ENCODE measurements at places on chromosomes 1 and 21.
A peak's percentile ranks its signal among the peaks of the same experiment; 100 is the strongest.

- no peak for DNase-seq
Observed at GRCh38 chr21:44459712-44460440, 4.6 kb downstream of the LRRC3 start.

DNA sequence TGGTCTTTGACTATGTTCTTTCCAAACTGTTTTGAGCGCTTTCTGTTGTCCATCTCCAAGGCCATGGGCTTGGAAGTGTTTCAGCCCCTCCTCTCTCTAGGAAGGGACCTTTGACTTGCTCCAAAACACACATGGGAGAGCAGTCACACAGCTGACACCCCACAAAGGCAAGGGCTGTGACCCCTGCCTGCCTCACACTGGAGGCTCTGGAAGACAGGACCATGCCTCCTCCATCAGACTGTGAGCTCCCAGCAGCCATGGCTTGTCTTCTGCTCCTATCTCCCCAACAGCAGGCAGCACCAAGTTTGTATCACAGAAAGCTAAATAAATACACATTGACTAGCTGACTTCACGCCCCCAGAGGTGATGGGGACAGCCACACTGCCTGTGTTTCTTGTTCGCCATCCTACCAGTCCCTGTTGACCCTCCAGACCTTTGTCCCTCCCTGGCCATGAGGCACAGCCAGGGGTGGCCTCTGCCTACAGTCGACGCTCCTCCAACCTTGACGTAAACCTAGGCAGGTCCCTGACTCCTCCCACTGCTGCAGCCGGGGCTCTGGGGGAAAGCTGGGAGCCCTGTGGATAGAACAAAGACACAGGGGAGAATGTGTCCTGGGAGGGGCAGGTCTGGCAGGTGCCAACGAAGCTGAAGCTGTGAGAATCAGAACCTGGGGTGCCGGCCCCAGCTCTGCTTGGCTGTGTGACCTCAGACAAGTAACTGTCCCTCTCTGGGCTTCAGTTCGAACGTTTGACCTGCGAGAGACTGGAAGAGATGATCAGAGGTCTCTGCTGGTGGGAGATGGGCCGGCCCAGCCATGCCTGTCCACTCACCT is 4.8 kb downstream of the PLA2G2F start:
- DNase-seq = no peak

GRCh38 chr21:31255896-31256295 is 88.2 kb downstream of the TIAM1 start:
- DNase-seq = no peak

DNA sequence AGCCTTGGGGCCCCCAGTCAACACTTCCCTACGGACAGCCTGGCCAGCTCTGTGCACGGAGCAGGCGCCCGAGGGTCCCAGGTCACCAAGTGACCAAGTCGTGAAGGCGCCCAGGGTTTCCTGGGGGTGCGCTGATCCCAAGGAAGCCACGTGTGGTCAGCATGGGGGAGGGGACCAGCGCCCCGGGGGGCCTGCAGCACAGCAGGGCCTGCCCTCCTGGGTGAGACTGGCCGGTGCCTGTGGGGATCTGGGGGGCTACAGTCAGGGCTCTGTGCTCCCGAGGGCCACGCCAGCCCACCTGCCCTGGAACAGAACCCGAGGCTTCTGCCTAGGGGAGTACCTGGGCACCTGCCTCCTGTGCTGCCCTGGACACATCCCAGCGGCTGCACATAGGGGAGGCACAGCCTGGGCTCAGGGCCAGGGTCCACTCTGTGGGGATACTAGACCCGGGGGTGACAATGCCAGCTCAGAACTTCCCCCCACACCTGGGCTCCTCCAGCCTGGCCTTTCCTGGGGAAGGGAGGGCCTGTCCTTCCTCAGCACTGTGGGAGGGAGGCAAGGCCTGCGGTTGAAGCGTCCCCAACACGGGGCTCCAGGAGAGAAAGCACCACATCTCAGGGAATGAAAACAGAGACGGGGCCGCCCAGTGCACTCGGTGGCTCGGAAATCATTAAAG is 6.2 kb upstream of the POFUT2 start:
- DNase-seq = no peak

GRCh38 chr1:17554954-17555353 is 15.5 kb downstream of the ARHGEF10L start:
- no peak for DNase-seq

GRCh38 chr1:2014741-2015735 is 4.1 kb upstream of the GABRD start:
- DNase-seq = no peak

GRCh38 chr1:36203554-36204346 is 20.5 kb upstream of the THRAP3 start:
- no peak for DNase-seq

DNA sequence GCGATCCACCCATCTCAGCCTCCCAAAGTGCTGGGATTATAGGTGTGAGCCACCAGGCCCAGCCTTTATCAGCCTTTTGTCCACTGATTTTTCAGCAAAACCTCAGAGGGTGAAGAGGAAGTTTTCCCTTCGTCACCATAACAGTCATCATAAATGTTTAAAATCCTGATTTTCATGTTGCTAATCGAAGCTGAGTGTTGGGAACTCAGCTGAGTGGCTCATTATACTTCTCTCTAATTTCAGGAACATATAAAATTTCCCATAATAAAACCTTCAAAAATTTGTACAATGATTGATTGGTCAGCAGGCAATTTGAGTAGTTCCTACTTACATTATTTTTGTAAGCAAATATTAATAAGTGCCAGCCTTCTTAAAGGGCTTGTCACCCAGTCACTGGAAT is 31.8 kb upstream of the IFNGR2 start:
- DNase-seq = no peak

- no peak for DNase-seq
Observed at GRCh38 chr1:17686258-17686657, 68.9 kb upstream of the ACTL8 start.

DNA sequence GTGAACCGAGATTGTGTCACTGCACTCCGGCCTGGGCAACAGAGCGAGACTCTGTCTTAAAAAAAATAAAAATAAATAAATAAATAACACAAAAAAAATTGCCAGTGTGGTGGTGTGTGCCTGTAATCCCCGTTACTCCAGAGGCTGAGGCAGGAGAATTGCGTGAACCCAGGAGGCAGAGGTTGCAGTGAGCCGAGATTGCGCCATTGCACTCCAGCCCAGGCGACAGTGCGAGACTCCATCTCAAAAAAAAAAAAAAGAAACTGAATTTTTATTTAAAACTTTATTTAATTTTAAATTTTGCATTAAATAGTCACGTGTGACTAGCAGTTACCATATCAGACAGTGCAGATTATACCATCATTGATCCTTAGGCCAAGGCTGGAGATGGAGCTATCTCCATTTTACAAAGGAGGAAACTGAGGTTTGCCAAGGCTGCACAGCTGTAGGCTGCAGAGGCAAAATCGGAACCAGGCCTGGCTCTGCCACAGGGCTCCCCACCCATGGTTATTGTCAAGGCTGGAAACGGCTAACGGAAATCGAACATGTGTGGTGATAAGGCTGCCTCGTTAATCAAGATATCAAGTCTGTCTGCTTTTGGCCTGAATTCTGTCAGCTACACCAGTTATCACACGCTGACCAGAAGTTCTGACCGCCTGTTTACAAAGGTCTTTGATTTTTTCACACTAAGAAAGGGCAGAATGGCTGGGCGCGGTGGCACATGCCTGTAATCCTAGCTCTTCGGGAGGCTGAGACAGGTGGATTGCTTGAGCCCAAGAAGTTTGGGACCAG is 20.5 kb downstream of the HSPG2 start:
- DNase-seq = peak; percentile 91

GRCh38 chr1:183911285-183911684 is 106.4 kb downstream of the RGL1 start:
- DNase-seq = no peak

DNA sequence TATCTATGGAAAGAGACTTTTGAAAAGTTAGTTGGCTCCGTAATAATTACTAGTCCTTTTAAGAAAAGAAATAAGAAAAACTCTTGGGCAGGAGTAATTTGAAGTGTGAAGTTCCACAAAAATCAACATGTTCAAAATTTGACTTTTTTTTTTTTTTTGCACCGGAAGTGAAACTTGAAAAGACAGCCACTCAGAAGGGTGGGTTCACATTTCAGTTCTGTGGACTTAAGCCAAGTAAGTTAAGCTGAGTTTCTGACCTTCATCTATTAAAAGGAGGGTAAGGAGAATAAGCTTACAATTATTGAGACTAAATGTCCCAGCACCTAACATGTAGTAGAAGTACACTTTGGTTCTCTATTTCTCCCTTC is 11.0 kb downstream of the RO60 start:
- DNase-seq = no peak

DNA sequence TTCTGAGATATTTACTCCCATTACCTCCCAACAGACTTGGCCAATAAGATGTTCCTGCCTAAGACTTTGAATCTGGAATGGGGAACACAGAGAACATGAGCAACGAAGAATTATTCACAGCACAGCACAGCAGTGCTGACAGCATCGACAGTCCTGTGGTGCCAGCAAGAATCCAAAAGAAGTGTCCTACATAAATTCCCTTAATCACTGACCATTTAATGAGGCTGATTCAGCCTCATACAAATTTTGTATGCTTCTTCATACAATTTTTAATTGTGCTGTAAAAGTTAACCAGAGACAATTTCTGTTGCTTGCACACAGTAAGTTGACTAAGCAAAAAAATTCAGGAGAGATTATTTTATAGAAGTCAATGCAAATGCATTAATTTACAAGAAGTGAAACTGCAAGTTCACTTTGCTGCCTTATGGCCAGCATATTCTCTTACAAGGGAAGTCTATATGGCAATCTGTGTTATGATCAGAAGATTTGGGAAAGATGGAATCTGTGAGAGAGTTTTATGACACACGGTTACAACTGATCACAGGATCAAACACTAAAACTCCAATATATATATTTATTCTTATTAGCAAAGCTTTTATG is 855.9 kb downstream of the LTN1 start:
- DNase-seq = no peak

DNA sequence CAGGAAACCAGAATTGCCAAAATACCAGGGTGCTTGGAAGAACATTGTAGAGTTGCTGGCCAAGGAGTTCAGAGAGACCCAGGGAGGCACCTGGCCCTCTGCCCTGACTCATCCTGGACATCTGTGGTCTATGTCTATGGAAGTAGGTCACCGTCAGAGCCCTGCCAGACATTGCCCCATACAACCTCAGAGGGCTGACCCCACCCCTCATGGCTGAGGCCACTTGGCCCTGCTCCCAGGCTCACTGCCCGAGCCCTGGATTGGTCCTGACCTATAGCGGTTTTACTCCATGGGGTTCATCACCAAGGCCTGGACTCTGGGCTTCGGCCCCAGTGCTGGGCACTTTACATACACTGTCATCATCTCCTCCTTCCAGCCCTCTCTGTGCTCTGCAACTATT is 233.1 kb downstream of the PTPRU start:
- no peak for DNase-seq

DNA sequence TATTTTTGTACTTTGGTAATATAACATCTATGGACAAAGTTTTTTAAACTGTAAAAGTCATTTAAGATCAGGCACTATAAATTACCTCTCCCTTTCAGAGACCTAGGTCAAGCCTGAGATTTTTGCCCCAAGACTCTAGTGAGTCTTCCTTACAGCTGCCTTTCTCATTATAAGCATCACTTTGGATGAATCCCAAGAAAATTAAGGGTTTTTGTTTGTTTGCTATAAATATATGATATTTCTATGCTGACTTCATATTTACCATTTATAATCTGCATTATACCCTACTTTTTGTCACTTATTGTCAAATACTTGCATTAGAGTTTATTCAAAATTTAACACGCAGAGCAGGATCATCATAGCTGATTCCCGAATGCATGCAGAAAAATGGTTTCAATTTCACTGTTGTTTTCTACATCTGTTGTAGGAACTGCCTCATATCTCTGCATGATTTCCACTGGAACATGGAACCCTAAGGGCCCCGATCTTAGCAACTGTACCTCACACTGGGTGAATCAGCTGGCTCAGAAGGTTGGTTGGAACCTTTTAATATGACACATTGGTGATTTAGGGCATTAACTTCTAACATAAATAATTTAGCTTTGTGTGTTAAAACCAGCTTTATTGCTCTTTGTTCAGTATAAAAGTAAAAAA is 150.0 kb downstream of the ADGRL2 start:
- no peak for DNase-seq

GRCh38 chr1:161305867-161306519 is 3.8 kb downstream of the MPZ start:
- DNase-seq = peak; percentile 64

DNA sequence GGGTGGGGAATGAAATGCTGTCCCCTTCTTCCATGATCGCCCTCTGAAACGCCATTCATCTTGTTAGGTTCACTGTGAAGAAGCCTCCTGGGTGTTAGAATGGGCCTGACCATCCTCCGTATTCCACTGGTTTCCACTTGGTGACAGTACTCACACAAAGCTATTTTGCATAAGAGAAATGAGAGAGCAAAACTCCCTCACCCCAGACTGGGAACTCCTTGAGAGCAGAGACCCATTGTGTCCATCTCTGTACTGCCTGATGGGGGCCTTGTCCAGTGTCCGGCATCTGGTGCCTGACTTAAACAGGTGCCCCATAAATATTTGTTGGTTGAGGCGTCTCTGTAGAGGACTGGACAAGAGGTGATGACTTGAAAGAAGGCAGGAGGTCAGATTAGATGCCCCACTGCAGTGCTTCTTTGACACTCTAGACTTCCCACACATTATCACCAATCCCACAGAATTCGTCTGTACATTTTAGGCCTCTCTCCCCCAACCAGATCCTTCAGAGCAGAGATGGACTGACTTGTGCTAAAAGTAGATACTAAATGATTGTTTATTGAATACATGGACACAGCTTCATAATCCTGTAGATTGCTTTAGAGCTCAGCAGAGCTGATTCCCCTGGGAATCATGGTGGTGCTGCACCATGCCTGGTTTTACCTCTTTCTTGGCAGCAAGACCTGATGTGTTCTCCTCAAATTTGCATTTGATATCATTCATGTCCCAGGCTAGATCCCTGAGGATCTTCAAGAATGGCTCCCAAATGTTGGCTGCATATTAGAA is 22.4 kb upstream of the KCNA2 start:
- no peak for DNase-seq

DNA sequence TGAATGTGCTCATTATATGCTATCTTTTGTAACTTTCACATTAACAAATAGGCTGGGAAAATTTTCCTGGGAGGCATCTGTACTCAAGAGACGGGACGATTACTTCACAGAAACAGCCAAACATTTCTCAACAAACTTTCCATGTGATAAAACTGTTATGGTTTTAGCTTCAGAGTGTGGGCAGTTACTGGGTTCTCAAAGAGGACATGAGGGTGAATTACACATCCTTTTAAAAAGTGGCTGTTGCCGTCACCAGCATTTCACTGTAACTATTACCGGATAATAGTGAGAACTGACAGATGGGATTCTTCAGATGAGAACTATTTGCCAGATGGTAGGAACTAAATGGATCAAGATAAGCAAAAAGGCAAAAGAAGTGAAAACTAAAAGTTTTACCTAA is 109.1 kb downstream of the APP start:
- no peak for DNase-seq

- no peak for DNase-seq
Observed at GRCh38 chr1:183472488-183473216, at the start of gene SMG7. SMG7 (plus strand) TSS chr1:183472499; CDS start chr1:183472621, 122 bp downstream.

DNA sequence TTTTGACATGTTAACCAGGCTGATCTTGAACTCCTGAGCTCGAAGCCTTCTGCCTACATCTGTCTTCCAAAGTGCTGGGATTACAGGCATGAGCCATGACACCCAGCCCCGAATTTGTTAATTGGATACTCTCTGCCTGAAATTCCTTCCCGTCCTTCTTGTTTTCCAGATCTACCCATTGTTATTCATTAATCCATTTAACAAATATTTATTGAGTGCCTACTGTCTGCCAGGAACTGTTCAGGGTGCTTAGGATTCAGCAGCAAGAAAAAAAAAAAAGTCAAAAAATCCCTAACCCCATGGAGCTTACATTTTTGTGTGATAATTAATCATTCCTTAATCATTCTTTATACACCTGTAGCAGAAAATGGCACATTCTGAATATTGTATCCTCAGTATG is 206.8 kb upstream of the FOXD3 start:
- DNase-seq = no peak
